Chondrocyte (in vitro differentiated cells): ENCODE measurements at places on chromosomes 16 and 17. TPM values are rescaled to one million over a fixed set of nuclear protein-coding genes. Genes with fewer than 3 reads are reported as not detected.

GRCh38 chr16:82033683-82034300, 1.3 kb upstream of the HSD17B2 start:
- H3K36me3 ChIP-seq, result no peaks in the 10 kb centered on the region
- H3K4me1 ChIP-seq, result no peaks in the 10 kb centered on the region
- DNase-seq, result no peak
- H3K27ac ChIP-seq, result no peak overlapping the region
- H3K27me3 ChIP-seq, result peaks cover 20% of the 10 kb centered on the region

GRCh38 chr16:21702276-21702675, 38.5 kb downstream of the OTOA start:
- no peak overlapping the region for H3K4me3 ChIP-seq
- no peaks in the 10 kb centered on the region for H3K4me1 ChIP-seq
- H3K27ac ChIP-seq, result no peak overlapping the region
- DNase-seq, result no peak
- H3K27me3 ChIP-seq, result peaks cover 5% of the 10 kb centered on the region

CD300A gene
- not detected in 3 replicates for total RNA-seq

OR4D1 gene
- not detected in 3 replicates for total RNA-seq
